Stimulated activated CD4-positive, alpha-beta T cell treated with anti-CD3 and anti-CD28 coated beads, Interleukin-2, amount 100 ng/mL, for 48 hours (primary cell): ENCODE measurements at places on chromosomes 4 and X.
A peak's percentile ranks its signal among the peaks of the same experiment; 100 is the strongest.

DNA sequence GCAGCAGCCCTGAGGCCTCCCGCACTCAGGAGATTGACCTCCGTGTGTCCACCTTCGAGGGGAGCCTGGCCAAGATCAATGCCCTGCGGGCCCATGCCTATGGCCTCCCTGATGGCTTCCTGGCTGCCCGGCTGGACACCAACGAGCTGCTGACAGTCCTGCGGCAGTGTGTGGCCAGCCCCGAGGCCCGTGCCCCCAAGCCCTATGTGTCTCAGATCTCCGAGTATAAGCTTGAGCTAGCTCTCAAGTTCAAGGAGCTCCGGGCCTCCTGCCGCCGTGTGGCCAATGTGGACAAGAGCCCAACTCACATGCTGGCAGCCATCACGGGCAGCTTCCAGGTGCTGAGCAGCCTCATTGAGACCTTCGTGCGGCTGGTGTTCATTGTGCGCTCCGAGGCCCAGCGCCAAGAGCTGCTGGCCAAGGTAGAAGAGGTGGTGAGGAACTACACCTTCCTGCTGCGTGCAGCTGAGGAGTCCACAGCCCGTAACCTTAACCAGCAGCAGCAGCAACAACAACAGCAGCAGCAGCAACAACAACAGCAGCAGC lies 25.5 kb upstream of the PRPS1 start:
- DNase-seq: no peak

DNA sequence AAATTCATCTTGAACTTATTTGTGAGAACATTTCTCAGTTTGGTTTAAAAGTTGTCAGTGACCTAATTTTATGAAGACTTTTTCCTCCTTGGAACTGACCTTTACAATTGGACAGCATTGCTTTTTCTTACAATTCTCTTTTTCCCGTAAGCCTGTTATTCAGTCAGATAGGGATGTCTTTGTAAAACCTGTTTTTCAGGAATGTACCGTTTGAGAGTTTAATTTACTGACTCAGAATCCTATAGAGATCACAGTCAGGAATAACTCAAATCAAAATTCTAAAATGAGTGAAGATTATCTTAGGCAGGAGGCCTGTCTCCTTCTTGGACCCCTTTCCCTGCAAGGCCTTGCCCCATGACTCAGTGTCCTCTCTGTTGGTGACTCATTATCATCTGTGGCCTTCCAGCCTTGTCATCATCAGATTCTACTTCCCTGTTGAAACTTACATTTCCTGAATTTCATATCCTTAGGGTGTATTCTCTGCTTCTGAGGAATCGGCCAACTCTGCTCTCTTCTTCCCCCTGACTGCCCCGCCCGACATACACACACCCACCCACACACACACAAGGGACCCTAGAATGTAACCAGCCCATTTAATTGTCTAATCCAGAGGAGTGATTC lies 99.8 kb downstream of the ARHGAP10 start:
- DNase-seq: no peak

- no peak for DNase-seq
Measured at GRCh38 chr4:16467061-16467460, 240.8 kb upstream of the TAPT1 start.

GRCh38 chr4:76232681-76233080 lies 18.8 kb upstream of the FAM47E start:
- no peak for DNase-seq

DNA sequence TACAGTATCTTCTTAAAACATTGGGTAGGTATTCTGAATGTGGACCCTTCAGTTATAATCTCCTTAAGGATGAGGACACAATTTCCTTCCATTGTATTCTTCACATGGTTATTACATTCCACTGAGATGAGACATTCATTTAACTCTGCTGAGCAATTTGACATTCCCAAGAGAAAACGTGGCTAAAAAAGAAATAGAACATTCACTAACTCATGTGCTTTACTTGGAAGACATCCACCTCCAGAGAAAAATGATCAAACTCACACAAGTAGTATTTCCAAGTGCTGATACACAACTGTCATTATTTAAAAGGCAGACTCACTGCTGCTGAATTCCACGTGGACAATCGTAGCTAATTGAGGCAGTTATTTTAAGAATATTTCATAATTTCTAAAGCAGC lies 227.9 kb upstream of the ANKRD50 start:
- DNase-seq: no peak

GRCh38 chr4:54588404-54588803 lies 69.4 kb upstream of the KIT start:
- no peak for DNase-seq

GRCh38 chr4:11397146-11397545 lies 31.5 kb downstream of the HS3ST1 start:
- DNase-seq: no peak

- DNase-seq: no peak
Measured at GRCh38 chr4:10593130-10593529, 91.4 kb downstream of the CLNK start.

DNA sequence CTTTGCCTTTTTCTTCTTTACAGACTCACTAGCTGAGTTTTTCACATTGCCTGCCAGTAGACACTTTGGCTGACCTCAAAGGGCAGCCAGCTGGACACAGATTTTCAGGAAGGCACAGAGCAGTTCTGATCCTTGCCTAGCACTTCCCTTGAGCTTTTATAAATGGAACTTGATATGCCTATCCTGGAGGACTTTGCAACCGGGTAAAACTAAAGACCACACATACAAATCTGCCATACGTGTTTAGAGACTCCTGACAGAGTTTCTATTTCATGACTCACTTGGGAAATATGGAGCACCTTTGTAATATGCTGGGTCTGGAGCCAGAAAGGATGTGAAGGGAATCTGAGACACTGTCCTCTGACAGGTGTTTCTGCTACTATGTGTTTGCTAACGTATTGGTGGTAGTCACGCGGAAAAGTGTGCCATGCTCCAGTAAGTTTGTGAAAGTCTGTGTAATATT lies 56.7 kb upstream of the RASSF6 start:
- DNase-seq: no peak

GRCh38 chr4:178198691-178199090 lies 756.5 kb upstream of the AGA start:
- DNase-seq: no peak

DNA sequence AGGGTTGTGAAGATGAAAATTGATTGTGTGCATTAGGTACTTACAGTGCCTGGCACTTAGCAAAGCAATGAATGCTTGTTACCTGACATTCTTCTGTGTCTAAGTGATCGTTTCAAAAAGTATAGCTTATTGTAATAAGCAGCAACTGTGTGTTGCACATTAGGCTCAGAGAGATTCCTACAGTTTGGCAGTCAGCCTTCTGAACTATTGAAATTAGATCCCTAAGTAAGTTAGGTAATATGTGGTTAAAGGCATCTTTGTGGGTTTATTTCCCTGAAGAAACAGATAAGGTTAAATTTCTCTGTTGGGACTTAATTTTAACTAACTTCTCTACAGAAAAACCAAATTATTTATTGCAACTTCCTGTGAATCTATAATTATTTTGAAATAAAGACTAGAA lies 93.4 kb downstream of the REPS2 start:
- DNase-seq: no peak

DNA sequence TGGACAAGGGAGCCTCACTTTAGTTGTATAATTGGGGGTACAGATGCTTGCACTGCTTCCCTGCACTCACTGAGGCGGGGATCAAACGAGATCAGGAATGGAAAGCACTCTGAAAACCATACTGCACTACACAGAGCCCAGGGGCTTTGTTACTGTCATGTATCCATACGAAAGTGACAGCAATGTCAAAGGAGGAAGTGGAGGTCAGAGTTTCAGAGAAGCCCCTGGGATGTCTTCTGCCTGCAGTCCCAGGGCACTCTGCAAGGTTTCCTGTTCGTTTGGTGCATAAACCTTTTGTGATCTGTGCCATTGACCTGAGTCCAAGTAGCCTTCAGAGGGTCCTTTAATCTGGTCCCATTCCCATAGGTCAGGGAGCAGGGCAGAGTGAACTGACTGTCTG lies 31.2 kb downstream of the RNF175 start:
- no peak for DNase-seq

GRCh38 chr4:185062606-185063005 lies 44.3 kb downstream of the HELT start:
- no peak for DNase-seq

- DNase-seq: no peak
Measured at GRCh38 chr4:42819863-42820514, 72.5 kb upstream of the GRXCR1 start.

DNA sequence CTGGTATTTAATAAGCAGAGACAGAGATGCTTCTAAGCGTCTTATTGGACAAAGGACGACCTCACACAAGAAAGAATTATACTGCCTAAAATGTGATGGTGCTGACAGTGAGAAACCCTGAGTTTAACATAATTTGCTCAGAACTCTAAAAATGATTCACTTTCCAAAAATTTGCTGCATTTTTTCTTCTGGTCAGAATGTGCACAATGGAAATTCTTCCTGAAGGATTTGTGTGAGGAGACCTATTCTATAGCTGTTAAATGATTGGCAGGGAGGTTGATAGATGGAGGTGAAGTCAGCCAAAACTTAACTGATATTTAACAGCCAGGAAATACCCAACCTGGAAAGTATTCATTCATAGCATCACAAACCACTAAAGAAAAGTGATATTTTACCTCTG lies 1.7 kb downstream of the MAGEC3 start:
- DNase-seq: no peak

DNA sequence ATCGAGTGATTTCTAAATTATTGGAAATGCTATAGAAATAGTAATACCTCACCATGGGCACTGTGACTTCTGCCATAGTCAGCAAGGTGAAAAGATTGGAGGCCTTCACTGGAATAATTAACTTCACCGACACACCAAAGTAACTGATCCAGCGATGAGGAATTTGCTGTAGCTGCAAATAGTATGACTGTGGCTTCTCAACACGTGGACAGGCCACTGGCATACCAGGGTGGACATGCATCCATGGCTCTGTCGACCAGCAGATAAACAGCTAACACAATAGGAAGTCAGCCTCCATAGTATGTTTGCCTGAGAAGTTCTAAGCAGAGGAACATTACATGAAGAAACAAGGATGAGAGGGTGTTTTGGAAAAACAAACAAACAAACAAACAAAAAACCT lies 10.9 kb upstream of the FAT4 start:
- DNase-seq: no peak

DNA sequence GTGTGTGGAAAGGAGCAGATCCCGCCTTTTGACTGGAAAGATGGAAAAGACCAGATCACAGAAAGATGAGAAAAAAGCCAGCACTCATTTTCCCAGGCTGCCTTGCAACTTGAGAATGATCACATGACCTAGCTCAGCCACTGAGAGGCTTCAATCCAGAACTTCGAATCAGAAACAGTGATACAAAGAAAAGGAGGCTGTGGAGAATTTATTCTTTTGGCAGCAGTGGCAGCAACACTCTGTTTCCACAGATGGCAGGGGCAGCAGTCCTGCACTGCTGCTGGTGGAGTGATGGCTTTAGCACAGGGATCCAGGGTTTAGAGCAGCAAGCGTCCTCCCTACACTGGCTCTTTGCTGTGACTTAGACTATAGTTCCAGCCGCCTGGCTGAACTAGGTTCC lies 77.8 kb upstream of the SH3RF1 start:
- DNase-seq: no peak

- no peak for DNase-seq
Measured at GRCh38 chrX:49282647-49283011, 13.0 kb downstream of the PPP1R3F start.

- no peak for DNase-seq
Measured at GRCh38 chr4:94724016-94724790, 33.6 kb upstream of the BMPR1B start.

- DNase-seq: peak; percentile 25
Measured at GRCh38 chrX:79366873-79367749, at the start of gene ITM2A. Gene ITM2A, minus strand, starts transcription at chrX:79367334. Its CDS starts 119 bp downstream, at chrX:79367215.

DNA sequence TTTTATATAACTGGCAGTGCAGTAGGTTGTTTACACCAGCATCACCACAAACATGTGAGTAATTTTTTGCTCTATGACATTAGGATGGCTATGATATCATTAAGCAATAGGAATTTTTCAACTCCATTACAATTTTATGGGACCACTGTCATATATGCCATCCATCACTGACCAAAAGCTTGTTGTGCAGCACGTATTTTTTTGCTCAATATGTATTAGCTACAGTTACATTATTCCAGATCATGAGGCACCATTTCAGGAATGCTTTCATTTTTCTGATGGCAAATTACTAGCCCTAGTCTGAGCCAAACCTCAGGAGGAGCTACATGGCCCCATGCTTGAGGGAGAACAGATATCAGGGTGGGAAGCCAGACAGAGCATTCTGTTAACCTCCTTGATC lies 56.8 kb upstream of the DCLK2 start:
- no peak for DNase-seq

- DNase-seq: no peak
Measured at GRCh38 chr4:5750946-5751665, 40.1 kb downstream of the EVC start.

GRCh38 chr4:81982846-81983540 lies 390.8 kb downstream of the HNRNPD start:
- DNase-seq: no peak

- DNase-seq: no peak
Measured at GRCh38 chr4:118307643-118308042, 45.2 kb downstream of the PRSS12 start.

DNA sequence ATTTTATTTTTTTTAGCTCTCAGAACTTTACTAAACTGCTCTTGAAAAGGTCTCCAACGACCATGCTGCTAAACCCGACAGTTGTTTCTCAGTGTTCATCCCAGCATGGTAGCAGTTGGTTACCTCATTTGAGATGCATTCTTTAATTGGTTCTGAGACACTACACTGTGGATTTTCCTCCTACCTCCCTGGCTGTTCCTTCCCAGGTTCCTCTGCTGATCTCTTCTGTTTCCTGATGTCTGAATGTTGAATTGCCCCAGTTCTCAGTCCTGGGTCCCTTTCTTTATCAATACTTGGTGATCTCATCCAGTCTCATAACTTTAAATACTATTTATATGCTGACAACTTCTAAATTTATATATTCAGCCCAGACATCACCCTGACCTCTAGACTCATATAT lies 19.1 kb upstream of the TMEM165 start:
- no peak for DNase-seq

DNA sequence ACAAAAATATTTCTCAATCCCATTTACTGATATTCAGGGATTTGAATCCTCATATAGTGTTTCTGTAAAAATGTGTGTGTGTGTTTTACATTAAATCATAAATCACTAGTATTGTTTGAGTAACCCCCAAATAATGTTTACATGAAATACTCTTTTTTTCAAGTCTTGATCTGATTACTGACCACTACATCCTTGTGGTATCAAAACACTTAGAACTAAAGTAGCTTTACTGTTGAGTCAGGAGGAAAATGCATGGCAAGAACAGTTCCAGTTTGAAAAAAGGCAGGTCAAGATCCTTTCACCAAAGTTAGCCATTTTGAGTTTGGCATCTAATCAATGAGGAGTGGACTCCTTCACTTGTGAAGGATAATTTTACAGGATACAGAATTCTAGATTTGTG lies 3.6 kb upstream of the WDR19 start:
- DNase-seq: no peak

GRCh38 chr4:78166622-78167021 lies 109.5 kb downstream of the FRAS1 start:
- no peak for DNase-seq
